ENCODE measurements at places on chromosomes 16 and 17.

- no peak for DNase-seq
Observed at GRCh38 chr16:67845291-67846062, 1.3 kb upstream of the NUTF2 start.

GRCh38 chr16:30948667-30949649 lies at the start of gene ORAI3:
TSS of gene ORAI3 (plus strand) at chr16:30949068. CDS start at chr16:30949290, 222 bp downstream.
- peak; percentile 65 for DNase-seq

- DNase-seq = no peak
Observed at GRCh38 chr17:3949418-3949817, 14.8 kb downstream of the ATP2A3 start.

DNA sequence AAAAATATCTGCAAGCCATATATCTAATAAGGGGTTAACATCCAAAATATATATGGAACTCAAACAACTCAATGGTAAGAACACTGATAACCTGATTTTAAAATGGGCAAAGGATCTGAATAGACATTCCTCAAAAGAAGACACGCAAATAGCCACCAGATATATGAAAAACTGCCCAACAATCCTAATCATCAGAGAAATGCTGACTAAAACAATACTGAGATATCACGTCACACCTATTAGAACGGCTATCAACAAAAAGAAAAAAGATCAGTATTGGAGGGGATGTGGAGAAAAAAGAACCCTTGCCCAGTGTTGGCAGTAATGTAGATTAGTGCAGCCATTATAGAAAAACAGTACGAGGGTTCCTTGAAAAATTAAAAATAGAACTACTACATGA lies 97.2 kb downstream of the CEP112 start:
- no peak for DNase-seq

- DNase-seq = no peak
Observed at GRCh38 chr17:72654706-72655105, 437.8 kb downstream of the SLC39A11 start.

GRCh38 chr17:80774146-80774545 lies 217.5 kb upstream of the CHMP6 start:
- DNase-seq = no peak

GRCh38 chr16:57964157-57964700 lies 6.7 kb downstream of the CNGB1 start:
- DNase-seq = no peak

GRCh38 chr17:77460514-77461046 lies 319.8 kb downstream of the SEC14L1 start:
- DNase-seq = peak; percentile 72

DNA sequence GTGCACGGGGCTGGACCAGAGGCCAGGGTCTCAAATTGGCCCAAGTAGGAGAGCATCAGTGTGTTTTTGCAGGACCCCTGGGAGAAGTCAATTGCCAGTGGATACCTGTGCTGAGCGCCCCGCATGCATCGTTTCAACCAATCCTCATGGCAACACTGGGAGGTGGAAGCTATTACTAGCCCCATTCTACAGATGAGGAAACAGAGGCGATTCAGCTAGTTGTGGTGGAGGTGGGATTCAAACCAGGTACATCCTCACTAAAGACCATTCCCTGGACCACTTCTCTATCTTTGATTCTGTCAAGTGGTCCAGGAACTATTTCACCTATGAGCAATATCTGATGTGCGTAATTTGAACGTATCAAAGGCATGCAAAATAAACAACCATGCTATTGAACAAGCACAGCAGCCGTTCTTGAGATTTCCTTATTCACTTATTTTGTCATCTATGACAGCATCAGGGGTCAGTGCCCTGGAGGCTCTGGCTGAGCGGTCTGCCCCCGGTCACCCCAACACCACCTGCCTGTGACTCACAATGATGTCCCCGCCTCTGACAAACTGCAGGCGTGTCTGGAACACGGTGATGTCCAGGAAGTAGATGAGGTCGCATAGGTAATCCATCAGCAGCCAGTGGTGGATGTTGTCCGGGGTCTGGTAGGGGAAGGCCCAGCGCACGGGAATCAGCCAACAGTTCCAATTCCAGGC lies 54.0 kb downstream of the CNGB1 start:
- DNase-seq = no peak

DNA sequence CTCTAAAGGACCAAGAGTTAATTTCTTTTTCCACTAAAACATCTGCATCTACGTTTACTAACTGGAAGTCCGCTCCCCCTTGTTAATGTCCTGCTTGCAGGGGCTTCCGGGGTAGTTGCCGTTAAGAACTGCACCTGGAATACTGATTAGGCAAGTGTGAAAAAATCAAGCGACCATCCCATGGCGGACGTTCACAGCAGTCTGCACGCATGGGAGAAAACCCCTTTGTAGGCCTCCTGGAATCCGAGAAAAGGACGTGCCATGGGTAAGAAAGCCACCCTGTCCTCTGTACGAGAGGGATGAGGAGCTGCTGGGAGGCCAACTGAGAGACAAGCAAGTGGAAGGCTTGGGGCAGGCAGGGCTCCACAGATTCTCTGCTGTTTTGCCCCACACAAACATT lies 14.9 kb downstream of the SNN start:
- DNase-seq = no peak

Data from GF-D8 (cell line).